Stimulated activated CD4-positive, alpha-beta T cell treated with anti-CD3 and anti-CD28 coated beads, Interleukin-15, amount 100 ng/mL, for 1 hour (primary cell): ENCODE measurements at places on chromosomes 5 and 9.

DNA sequence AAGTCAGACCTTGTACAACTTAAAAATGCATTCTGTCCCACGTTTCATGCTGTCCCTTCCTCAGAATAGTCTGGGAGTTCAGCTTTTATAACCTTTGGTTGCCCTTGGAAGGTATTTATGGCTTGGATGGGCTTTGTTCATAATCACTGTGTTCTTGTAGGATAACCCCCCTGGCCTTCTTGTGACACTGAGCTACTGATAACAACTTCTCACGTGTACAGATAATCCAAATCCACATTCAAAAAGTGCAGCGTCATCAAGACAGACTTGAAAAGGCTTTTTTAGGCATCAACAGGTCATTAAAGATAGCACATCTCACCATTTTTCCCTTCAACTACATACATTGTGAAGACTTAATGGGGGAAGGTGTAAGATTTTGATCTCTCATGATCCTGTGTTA lies 42.0 kb downstream of the SLC1A3 start:
- DNase-seq: no peak

DNA sequence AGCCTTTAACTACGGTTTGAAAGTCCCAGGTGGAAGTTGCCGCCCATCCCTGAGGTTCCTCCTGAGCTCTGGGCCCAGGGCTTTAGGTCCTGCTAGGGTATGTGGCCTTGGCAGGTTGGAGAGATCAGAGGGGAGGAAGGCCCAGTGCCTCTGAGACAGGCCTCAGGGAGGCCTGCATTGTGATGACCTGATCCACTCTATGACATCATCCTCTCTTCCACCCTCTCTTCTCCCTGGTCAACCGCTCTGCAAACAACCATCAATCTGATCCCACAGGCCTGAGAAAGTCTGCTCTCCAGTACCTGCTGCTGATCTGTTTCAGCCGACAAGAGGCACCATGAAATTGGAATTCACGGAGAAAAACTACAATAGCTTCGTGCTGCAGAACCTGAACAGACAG lies at the start of gene CCIN:
TSS of gene CCIN (plus strand) at position 223 of the 400 bp plus-strand sequence. CDS start at position 338, 115 bp downstream.
- no peak for DNase-seq

DNA sequence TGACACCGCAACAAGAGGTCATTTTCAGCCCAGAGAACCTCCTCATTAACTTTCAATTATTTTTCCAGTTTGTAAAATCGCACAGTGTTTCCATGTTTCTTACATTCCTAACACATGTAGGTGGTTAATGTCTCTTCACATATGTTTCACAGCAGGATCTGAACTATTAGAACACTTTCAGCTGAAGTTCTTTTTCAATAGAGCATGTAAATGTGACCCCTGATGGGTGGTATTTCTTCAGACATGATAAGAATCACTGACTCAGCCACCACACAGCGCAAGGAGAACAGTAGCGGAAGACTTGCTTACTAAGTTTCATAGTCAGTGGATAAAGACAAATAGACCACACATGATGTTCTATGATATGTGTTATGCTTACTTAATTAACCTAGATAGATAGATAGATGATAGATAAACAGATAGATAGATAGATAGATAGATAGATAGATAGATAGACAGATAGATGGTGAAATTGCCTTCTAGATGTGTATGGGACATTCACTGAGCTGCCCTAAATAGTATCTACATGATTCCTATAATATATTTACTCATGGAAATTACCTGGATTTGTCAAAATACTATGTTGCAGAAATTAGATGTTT lies 1992.1 kb upstream of the NUDT12 start:
- DNase-seq: no peak

DNA sequence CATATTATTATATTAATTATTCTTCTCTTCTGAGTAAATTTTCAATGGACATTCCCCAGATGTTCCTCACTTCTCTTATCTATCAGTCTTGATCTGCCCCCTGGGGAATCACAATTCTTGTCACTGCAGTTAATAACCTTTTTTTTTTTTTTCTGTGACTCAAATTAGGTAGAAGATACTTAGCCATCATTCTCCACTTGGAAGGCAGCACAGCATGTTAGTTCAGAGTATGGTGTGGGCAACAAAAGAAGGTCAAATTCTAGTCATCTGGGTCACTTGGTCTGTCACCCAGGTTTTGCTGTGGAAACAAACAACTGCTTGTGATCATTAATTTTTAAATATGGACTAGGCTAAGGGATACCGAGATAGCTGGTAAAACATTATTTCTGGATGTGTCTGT lies 8.1 kb upstream of the MOB3B start:
- no peak for DNase-seq

DNA sequence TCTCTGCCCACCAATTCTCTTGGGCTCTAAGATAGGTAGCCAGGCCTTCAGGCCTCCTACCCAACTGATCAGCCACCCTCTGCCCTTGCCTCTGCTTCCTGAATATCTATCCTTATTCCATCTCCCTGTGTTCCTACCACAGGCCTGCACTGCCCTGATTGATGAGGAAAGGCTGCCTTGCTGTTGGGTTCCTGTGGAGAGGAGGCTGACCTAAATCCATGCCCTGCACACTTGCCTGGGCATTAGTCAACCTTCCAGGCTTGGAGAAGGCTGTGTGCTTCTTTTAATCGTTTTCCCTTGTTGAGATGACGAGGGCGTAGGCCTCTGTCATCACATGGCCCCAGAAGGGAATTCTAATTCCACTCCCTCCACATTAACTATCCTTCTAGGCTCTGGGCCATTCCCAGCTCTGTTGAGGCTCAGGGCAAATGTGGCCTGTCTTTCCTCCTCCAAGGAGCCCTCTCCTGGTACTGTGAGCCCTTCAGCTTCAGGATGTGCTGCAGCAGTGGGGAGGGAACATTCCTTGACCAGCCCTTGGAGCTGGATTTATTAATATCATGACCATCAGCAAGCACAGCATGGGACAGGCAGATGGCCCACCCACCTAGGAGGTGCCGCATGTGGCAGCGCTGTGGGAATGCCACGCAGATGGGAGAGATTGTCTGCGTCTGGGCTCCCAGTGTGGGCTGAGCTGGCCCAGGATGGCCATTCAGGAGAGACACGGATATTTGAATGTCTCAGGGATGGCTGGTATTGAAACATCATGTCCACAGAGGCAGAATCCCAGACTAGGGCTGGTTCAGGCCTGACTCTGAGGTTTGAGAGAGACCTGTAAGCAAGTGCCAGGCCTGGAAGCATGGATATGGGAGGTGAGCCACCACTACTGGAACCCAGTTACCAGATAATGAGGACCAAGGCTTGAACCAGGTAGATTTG lies 40.9 kb downstream of the ANGPTL2 start:
- no peak for DNase-seq

DNA sequence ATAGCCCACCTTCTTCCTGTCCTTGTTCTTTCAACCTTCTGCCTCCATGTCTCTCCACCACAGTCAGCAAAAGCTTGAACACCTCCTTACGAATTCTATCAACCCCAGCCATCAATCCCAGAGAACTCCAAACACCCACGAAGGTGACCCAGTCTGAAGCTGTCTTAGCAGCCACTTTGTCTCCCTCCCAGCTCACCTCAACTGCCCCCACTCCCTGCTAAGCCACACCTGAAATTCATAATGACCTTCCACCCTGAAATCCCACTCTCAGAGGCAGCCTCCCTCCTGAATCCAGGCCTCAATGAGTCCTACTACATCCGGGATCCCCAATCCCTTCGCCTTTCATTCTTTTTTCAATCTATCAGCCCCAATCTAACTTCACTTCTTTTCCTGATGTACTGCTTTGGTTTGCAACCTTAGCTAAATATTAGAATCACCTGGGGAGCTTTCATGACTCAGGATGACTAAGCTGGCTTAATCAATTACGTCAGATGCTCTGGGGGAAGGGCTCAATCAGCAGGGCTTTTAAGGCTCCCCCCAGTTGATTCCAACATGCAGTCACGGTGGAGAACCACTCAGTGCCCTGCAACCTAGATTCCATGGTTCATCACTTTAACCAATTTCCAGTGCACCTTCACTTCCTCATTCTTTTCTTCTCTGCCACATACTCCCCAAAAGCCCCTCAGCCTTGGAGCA lies 32.2 kb downstream of the BHMT start:
- DNase-seq: no peak

GRCh38 chr9:132901858-132902831 lies 23.4 kb downstream of the SPACA9 start:
- peak; percentile 42 for DNase-seq

DNA sequence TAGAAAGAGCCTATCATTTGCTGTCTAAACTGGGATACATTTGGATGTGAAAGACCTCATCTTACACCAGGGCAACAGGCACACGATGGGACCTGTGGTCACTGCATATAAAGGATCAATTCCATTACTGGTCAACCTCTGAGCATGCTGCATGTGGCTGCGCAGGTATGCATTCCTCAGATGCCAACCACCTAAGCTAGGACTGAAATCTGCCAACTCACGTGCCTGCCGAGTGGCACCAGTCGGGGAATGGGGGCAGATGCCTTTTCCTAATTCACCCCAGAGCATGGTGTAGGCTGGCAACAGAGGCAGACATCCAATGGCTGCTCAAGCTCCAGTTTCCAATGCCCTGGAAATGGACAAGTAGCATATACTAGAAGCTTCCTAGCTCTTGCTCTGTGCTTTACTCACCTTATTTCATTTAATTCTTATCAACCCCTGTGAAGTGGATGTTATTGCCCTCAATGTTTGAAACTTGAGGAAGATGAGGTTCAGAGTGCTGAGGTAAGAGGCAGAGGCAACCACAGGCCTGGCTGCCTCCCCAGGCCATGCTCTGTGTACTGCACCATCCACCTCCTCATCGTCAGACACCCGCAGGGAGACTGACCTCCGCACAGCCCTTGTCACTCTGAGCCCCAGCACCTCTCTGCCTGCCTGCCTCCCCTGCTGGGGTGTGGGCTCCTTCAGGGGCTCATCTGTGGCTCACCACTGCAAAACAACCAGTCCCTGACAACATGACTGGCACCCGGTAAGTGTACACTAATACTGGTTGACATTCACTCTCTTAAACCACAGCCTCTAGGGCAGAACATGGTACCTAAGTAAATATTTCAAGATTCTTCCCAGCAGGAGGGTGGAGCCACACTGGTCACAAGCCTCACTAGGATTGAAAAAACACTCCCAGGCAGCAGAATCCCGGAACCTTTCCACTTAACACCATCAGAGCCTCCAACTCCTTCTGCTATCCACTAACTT lies 228.5 kb downstream of the CRB2 start:
- no peak for DNase-seq

GRCh38 chr5:16178745-16179372 lies 732 bp downstream of the MARCHF11 start:
- DNase-seq: peak; percentile 5

DNA sequence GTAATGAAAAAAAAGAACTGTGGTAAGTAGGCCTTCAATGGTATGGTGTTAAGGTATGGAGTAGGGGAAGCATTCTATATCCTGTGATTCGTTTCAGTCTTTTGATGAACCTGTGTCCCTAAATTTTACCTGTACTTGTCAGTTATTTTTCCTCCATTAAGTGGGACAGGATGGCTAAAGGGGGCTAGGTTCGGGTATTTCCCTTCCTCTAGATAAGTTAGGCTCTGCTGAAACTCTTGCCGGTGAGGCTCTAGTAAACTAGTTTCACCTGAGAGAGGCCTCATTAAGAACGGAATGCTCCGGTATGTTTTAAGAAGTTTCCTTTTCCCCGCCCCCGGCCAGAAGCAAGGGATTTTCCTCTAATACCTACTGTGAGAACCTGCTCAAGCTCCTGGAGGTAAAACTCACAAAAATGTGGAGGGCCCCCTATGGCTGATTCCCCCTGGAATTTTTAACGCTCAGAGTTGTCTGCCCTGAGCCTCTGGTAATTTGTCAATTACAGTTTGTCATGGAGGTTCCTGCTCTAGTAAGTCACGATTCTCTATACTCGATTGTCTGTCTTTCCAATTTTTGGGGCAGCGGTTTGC lies 87.7 kb downstream of the MACIR start:
- no peak for DNase-seq

GRCh38 chr9:71764891-71765290 lies 3.4 kb downstream of the CEMIP2 start:
- DNase-seq: no peak

DNA sequence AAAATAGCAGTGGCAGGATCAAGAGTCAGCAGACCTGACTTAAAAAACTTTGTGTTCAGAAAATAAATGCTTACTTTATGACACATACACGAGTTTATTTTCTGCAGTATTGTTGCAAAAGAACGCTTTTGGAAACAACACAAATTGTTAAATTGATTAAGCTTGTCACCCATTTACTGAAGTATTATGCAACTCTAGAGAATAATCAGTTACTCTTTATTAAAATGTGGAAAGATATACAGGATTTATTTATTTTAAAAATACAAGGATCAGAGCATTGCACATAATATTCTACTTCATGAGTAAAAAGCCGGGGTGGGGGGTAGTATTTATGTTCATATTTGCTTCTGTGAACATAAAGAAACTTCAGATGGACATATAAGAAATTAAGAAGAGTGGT lies 20.0 kb downstream of the FYB1 start:
- no peak for DNase-seq

GRCh38 chr5:76811214-76811613 lies 7.6 kb upstream of the F2RL1 start:
- DNase-seq: no peak

- DNase-seq: no peak
These were observed 6.1 kb downstream of the REEP2 start for GRCh38 chr5:138444774-138445546.

DNA sequence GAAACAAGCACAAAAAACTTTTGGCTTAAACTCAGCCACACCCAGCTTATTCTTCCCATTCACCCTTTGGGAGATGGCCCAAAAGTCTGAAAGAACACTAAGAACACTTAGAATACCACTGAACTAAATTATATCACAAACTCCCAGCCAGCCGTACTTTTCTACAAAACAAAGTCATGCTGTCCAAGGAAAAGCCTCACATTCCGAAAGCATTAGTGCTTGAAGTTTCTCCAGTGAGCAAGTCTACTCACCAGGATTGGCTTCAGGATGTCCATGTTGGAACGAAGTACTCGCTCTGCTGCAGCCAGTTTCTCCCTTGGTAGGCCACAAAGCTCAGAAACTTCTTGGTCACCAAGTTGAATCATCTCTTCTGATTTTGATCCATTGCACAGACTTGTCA lies 69.7 kb downstream of the ABCA1 start:
- DNase-seq: no peak

DNA sequence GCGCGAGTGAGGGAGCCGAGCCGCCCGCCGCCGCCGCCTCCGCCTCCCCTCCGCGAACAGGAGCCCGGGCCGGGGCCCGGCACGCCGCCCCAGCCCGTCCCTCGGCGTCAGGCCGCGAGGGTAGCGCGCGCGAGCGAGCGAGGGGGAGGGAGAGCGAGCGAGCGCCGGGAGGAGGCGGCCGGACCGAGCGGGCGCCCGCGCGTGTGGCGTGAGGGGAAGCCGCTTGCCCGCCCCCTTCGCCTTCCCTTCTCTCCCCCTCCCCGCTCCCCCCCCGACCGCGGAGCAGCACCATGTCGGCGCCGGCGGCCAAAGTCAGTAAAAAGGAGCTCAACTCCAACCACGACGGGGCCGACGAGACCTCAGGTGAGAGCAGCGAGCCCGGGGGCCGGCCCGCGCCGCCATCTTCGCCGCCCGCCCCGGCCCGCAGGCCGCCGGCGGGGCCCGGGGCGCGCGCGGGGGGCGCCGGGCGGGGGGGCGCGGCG lies 312 bp downstream of the SET start:
- peak; percentile 46 for DNase-seq
